ENCODE measurements at places on chromosomes 7 and 10.

DNA sequence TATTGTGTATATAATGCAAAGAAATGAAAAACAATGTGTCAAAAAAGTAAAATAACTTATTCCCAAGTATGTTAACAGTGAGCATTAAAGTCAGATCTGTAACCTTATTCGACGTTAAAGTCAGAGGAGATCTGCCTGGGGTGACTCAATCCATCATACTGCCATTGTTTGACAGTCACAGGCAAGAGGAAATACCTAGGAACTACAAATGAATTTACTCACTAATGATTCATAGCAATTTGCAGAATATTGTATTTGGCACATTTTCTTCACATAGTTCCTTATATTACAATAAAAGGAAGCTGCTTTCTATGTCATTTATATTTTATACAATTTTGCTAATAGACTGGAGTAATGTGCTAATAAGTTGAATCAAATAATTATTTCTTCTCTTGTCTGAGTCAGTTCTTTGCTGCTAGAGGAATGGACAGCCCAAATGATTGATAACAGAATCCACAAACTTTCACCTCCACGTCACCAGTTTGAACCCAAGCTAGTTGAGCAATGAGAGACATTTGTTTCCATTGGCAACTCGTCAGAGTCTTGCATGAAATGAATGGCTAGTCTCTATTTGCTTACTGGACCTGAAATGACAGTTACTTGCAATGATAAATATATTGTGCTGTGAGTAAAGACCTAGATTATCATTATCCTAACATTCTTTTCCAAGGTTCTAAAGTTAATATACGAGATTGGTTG is 48.5 kb upstream of the TMEM106B start:
- DNase-seq, result no peak

DNA sequence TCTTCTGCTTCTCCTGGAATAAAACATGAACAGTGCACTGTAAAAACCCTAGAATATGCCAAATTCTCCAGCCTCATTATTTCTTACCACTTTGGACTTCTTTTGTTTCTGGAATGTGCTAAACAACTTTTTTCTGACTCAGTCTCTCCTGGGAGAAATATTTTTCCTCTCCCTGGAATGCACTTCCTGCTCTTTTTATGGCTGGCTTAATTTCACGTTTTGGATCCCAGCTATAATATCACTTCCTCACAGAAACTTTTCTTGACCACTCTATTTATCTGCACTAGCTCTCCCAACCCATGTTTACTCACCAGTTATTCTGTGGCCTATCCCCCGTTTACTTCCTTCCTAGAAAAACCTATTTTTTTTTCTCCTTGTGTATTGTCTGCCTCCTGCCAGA is 26.7 kb downstream of the ABCB5 start:
- DNase-seq, result no peak

DNA sequence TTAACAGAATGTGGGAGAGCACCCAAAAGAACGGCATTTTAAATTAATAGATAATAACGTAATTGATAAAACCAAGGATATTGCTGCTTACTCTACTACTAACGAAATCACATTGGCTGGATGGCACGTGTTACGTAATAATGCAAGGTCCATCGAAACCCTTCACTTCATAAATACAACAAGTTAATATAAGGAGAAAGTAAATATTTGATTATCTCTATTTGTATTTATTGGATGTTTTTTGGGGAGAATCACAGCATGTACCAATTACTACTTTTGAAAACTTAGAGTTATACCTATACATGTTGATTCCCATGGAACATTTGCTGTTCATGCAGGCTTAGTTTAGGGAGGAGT is 1.6 kb downstream of the PRKG1 start:
- no peak for DNase-seq

DNA sequence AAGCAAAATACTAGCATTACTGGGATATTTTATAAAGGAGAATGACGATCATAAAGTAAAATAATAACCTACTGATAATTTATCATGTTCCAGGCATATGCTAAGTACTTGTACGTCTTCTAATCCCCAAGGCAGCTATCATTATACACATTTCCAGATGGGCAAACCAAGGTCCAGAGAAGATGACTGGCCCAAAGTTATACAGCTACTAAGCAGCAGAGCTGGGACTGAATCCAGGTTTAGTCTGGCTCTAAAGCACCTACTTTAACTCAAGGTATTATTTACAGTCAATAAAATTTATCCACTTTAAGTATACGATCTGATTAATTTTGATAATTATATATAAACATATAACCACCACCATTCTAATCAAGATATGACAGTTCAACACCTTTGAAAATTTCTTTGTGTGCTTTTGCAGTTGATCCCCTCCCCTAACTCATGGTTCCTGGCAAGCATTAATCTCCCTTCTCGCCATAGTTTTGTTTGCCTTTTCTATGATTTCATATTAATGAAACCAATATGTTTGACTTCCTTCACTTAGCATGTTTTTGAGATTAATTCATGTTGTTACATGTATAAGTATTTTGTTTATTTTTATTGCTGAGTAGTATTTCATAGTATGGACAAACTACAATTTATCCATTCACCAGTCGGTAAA is 126.7 kb downstream of the CPEB3 start:
- DNase-seq, result no peak

- DNase-seq, result peak; percentile 58
These were observed 180.3 kb upstream of the GRB10 start for GRCh38 chr7:50962962-50963374.

DNA sequence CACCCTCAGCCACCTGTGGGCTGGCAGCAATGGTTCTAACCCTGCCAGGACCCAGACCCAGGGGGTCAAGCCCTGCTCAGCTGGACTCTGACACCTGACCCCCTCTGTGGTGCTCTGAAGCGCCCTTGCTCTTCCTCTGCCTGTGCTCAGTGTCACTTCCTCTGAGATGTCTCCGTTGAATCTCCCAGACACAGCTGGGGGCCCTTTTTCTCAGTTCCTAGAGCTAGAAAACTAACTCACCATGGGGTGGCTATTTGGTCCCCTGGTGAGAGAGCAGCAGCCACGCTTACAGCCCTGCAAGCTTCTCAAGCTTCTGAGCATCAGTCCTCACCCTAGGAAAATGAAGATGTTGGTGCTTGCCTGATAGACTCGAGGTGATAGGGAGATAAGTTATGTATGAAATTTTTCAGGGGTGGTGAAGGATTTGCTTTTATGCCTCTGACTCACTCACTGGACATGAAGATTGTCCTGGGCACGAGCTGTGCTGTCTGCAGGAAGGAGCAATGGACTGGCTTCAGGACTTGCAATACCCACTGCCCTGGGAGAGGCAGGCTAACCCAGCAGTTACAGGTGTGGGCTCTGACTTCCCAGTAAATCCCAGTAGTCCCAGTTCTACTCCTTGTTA is 29.6 kb downstream of the COL13A1 start:
- no peak for DNase-seq

GRCh38 chr7:19009936-19010280 is 107.5 kb downstream of the TWIST1 start:
- no peak for DNase-seq

- no peak for DNase-seq
These were observed 186.6 kb upstream of the LYZL1 start for GRCh38 chr10:29102233-29102632.

DNA sequence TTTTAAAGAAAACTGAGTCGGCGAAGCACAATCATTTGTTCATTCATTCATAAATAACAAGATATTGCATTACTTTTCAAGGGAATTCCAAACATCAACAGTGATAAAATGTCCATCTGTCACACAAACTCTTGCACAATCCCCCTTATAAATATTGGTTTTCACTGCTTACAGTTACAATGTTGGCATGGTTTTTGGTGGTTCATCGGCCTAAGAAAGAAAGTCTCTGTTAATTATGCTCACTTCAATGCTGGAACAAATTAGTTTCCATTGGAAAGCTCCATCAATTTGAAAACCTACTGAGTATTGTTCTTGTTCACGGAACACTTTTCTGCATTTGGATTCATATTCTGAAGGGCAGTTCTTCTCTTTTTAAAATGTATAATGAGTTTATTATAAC is 188.5 kb downstream of the JAZF1 start:
- DNase-seq, result no peak

GRCh38 chr10:125609859-125610258 is 73.1 kb downstream of the TEX36 start:
- no peak for DNase-seq

DNA sequence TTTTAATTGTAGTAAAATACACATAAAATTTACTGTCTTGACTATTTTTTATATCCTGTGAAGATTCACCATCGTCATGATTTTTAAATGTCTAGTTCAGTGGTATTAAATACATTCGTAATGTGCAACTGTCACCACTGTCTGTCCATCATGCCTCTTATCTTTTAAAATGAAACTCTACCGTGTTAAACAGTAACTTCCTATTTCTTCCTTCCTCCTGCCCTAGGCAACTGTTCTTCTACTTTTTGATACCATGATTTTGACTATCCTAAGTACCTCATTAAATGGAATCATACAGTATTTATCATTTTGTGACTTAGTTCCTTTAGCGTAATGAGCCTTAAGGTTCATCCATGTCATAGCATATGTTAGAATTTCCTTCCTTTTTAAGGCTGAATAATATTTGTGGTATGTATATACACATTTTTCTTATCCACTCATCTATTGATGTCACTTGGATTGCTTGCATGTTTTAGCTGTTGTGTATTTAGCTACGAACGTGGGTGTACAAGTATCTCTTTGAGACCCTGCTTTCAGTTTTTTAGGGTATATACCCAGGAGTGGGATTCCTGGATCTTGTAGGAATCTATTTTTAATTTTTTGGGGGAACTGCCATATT is 13.5 kb downstream of the SLK start:
- DNase-seq, result no peak

- DNase-seq, result peak; percentile 61
These were observed 11.8 kb downstream of the ZAN start for GRCh38 chr7:100745184-100745583.

- DNase-seq, result no peak
These were observed 94.2 kb downstream of the HTR5A start for GRCh38 chr7:155164316-155164715.

DNA sequence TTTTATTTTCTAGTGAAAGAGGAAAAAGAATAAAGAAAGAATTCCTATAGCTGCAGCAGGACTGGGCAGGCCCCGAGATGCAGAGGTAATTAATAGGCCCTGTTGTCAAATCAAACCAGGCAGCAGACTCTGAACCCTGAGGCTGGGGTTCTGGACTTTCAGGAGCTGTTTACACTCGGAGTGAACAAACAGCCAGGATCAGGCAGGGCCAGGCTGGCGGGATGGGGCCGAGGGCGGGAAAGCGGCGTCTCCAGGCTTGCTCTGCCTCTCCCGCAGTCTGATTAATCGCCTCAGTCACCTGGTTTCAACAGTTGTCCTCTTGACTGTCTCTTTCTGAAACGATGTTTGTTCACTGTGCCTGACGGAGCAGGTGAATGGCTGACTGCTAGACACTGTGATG is 675.4 kb upstream of the FOXK1 start:
- no peak for DNase-seq

DNA sequence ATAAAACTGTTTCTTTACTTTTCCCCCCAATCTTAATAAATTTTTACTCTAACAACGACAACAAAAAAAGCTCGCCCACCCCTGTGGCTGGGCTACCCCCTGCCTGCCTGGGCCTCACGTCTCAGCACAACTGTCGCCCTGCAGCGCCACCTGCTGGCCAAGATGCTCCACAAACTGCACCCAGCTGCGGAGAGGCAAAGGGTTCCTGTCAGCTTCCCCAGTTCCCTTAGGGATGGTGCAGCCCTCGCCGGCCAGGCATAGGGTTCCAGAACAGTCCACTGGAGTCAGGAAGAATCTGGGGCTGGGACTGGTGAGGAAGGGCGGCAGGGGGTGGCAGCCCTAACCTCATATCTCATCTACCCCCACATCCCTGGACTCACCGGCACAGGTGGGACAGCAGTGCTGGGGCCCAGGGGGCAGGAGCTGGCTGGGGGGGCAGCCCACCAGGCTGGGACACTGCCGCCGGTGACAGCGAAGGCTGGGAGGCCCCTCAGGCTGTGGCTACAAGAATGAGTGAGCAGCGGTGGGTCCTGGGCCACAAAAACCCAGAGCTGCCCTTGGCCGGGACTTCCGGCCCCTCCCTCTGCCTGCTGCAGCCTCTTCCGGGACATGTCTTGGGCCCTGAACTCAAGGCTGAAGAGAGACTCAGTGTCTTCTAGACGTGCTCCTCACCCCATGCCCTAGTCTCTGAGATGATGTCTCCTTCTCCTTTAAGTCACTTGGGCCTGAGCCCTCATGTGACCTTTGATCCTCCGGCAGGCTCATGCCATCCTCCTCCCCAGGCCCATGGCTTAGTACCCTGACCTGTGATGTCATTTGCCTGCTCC is 21.2 kb downstream of the ATP6V1F start:
- DNase-seq, result peak; percentile 97

GRCh38 chr10:110783509-110784107 is 88.1 kb upstream of the PDCD4 start:
- DNase-seq, result no peak

- no peak for DNase-seq
These were observed 33.7 kb upstream of the NAMPT start for GRCh38 chr7:106318482-106318881.

Data from K562 (cell line).